ENCODE measurements at places on chromosomes 1 and 21.

GRCh38 chr1:187641907-187642306, 813.2 kb downstream of the PLA2G4A start:
- DNase-seq, result no peak

GRCh38 chr1:180193141-180194047, 36.7 kb upstream of the LHX4 start:
- no peak for DNase-seq

GRCh38 chr1:5734414-5734813, 257.8 kb downstream of the NPHP4 start:
- no peak for DNase-seq

DNA sequence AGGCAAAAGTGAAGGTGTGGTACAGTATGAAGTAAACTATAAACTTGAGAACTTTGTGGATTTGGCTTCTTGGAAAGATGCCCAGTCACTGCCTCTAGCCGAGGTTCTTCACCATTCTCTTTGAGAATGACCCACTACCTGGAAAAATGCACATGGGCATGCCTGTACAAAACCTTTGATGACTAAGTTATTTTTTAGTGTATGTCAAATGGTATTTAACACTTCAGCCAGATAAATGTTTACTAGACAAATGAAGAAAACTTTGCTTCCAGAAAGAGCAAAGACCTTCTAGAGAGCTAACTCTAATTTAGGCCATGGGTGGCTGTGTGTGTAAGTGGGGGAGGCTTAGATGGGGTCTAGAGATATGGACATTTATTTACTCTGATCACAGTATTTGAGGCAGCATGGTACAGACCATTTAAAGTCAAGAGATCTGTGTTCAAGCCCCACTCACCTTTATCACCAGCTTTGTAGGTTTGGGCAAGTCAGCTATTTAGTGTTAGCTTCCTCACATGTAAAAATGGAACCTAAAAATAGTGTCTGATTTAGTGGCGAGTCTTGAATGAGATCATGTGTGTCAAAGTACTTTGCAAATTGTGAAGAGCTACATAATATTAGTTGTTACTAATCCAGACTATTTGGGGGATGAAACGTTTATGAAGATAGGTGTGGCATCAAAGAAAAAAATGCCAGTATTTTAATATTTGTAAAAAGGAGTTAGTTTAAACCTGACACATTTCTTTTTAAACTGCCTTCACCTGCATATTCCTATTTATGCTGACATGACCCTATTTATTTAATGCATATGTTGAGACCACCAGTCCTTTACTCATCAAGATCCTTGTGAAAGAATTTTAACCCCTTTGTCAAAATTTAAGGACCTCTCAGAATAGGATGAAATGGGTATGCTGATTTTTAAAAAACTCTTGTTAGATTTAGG, 20.2 kb downstream of the NFYC start:
- no peak for DNase-seq

DNA sequence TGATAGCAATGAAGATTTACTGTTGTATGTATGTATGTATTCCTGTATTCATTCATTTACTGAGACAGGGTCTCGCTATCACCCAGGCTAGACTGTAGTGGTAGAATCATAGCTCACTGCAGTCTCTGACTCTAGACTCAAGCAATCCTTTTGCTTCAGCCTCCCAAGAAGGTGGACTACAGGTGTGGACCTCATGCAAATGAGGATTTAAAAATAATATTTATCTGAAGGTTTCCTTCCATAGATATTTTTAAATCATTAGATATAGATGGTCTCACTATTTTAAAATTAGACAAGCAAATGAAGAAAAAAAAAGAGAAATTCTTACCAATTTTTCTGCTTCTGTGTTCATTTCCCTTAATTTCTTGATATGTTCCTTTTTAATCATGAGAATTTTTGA, 27.0 kb downstream of the MIXL1 start:
- no peak for DNase-seq

GRCh38 chr1:205477759-205478247, 22.0 kb upstream of the BLACAT1 start:
- no peak for DNase-seq

- DNase-seq, result no peak
These were observed 1.8 kb downstream of the FHL3 start for GRCh38 chr1:38003261-38004250.

DNA sequence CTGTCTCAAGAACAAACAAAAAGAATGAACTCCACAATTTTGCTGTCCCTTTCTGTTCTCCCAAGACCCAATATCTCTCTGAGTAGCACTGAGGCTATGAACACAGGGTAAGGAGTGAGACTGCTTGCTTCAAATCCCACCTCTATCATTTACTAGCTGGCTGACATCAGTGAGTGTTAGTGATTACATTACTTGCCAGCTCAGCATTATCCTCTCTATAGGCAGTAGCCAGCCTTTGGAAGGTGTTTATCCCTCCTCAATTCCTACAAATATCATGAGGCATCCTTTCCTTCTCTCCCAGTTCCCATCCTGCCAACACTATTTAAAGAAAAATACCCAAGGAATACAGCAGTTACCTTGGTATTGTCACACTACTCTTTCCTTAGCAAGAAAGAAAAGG, 3.0 kb downstream of the PIK3C2B start:
- DNase-seq, result no peak

Measured in stimulated activated CD4-positive, alpha-beta T cell treated with anti-CD3 and anti-CD28 coated beads, Interleukin-15, amount 100 ng/mL, for 1 hour (primary cell).